ENCODE measurements at places on chromosomes 1 and 21.

DNA sequence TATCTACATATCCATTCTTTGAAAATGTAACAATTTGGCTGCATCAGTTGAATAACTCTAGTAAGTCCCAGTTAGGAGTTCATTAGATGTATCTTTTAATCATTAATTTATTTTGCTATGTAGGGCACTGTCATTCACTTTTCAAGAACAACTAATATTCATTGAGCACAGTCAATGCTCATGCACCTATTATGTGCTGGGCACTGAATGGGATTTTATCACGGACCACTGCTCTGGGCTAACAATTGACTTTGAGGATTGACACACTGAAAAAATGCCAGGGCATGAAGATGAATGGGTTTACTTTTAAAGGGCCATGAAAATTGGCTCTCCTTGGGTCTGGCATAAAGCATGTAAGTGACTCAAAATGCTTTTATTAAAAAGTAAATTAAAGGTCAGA lies 375.2 kb downstream of the PLPP3 start:
- no peak for DNase-seq

DNA sequence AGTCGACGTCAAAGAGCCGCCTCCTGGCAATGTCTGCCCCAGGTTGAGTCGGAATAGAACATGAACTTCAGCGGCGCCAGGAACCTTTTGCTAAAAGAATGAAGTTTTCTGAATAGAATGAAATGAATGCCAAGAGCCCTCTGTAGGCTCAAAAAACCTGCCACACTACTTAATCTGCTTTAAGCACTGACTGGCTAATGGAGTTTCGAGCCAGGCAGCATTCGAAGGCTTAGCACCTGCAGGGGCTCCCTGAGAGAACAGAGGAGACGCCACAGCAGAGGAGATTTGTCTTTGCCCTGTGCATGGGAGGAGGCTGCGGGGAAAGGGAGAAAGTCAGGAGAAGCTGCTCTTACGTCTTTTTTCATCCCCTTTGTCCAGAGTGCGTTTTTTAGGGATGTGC lies 641.7 kb downstream of the AJAP1 start:
- no peak for DNase-seq

DNA sequence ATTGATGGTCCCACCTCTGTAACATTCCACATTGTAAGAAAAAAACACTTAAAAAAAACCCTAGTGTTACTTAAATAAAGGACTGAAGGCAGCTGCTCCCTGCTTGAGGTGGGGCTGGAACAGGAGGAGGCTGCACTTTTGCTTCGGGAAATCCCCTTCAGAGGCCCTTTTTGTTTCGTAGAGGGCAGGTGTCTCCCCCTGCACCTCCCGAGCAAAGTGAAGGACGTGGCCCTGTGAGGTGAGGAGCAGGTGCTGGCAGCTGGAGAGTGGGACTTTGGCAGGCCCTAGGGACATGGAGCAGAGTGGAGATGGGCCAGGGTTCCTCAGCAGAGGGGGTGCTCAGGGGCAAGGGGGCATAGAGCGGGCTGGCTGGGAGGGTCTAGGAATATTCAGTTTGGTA lies 33.4 kb upstream of the WNT4 start:
- DNase-seq, result no peak

GRCh38 chr1:179810367-179810715 lies 67.2 kb downstream of the FAM163A start:
- no peak for DNase-seq

DNA sequence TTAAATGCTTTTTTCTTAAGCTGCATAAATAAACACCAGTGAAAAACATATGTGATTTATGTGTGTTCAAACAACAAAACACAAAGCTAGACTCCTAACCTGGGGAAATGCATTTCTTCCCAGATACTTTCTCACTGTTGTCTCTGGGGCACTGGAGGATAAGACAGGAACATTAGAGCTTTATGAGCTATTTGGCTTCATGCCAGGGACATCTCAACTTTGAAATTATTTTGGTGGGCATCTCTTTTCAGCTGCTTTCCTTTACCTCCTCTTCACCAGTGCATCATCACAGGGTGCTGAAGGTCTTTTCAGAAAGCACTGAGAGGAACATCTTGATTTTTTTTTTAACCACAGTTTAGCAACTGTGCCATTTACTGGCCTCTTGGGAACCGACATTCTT lies 212.9 kb downstream of the DNM3 start:
- DNase-seq, result peak; percentile 10

GRCh38 chr1:171355727-171356126 lies 41.7 kb downstream of the FMO4 start:
- no peak for DNase-seq

- no peak for DNase-seq
These were observed 30.7 kb upstream of the RNF187 start for GRCh38 chr1:228456252-228457016.

DNA sequence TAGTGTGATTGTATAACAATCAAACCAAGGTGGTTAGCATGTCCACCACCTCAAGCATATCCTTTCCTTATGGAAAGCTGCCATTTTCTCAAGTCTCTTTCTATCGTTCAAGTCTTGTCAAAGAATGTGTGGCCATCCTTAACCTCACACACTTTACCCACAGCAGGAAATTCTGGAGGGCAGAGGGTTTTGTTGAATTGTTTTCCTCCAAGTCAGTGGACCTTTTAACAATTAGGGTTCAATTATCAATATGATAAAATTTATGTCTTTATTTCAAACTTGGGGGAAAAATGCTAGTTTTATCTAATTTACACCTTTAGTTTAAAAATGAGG lies 14.2 kb upstream of the PTPRC start:
- no peak for DNase-seq

GRCh38 chr1:110880708-110881374 lies 7.9 kb downstream of the CD53 start:
- peak; percentile 29 for DNase-seq

Measured in hematopoietic multipotent progenitor cell treated with erythropoietin and hydrocortisone succinate and interleukin-3 and kit ligand, for 4 days (in vitro differentiated cells).